ENCODE measurements at places on chromosomes 2 and 18.
A peak's percentile ranks its signal among the peaks of the same experiment; 100 is the strongest.

DNA sequence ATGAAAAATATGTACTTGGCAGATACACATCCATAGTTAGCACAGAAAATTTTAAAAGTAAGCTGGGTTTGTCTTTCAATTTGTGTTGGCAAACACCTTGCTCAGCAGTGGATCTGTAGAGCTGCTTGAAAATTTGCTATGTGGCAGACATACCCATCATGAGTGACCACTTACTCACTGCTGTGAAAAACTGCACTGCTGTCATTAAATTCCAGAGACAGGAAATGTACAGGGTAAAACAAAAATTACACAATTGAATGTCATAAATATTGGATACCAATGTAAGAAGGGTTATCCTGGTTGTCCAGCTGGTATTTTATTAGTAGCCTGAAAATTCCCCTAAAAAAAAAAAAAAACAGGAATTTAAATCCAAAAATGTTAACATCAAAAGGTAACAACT is 24.5 kb downstream of the NIF3L1 start:
- DNase-seq, result peak; percentile 38

DNA sequence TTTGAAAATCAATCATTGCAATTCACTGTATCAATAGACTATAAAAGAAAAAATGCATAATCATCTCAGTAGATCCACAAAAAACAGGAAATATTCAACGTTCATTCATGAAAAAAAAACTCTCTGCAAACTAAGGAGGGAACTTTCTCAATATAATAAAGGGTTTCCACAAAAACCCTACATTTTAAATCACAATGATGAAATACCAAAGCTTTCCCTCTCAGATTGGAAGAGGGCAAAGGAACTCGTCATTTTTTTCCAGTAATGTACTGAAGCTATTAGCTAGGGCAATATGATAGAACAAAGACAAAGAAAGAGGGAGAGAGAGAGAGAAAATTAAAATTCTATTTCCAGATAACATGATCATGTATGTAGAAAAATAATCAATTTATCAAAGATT is 167.1 kb upstream of the RBMS1 start:
- no peak for DNase-seq

DNA sequence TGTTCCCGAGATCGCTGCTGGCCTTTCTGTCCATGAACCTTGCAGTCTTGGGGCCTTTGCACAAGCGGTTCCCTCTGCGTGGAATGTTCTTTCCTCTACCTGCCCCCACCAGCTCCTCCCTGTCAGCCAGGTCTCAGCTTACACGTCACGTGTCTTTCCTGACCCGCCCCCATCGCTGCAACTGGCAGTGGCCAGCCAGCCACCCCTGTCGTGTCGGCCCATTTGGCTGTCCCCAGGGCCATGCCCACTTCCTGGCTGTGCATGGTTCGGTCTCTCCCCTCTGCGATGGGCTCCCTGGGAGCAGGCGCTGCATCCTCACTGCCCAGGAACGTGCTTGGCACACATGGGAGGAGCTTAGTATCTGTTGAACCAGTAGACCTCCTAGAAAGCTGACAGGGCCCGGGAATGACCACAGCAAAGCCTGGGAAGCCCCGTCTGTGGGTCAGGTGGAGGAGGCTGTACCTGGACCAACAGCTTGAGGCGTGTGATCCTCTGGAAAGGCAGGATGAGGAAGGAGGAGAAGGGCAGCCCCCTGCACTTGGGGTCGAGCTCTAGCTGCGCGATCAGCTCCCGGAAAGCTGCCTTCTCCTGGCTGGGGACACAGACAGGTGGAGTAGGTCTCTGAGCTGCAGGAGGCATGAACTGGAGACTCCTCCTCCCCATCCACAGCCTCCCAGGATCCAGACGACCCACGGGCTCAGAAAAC is 21.0 kb downstream of the SNORC start:
- no peak for DNase-seq

- DNase-seq, result no peak
These were observed 101.1 kb downstream of the DPP4 start for GRCh38 chr2:161972866-161973265.

DNA sequence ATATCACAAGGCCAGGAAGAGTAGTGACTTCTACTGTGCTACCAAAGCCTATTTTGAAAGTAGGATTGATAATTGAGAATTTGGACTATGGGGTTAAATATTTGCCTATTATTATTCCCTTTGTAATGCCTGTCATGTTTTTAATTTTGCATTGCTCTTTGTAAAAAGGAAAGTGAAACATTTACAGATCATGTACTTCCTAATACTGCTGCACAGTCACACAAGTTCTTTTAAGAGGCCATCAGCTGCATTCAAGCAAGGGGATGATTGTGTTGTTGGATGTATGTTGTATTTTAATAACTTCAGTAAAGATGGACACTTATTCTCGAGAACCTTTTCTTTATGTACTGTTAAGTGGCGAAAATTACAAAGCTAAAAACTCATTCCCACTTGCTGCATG is 70.1 kb downstream of the PLEKHA3 start:
- no peak for DNase-seq

DNA sequence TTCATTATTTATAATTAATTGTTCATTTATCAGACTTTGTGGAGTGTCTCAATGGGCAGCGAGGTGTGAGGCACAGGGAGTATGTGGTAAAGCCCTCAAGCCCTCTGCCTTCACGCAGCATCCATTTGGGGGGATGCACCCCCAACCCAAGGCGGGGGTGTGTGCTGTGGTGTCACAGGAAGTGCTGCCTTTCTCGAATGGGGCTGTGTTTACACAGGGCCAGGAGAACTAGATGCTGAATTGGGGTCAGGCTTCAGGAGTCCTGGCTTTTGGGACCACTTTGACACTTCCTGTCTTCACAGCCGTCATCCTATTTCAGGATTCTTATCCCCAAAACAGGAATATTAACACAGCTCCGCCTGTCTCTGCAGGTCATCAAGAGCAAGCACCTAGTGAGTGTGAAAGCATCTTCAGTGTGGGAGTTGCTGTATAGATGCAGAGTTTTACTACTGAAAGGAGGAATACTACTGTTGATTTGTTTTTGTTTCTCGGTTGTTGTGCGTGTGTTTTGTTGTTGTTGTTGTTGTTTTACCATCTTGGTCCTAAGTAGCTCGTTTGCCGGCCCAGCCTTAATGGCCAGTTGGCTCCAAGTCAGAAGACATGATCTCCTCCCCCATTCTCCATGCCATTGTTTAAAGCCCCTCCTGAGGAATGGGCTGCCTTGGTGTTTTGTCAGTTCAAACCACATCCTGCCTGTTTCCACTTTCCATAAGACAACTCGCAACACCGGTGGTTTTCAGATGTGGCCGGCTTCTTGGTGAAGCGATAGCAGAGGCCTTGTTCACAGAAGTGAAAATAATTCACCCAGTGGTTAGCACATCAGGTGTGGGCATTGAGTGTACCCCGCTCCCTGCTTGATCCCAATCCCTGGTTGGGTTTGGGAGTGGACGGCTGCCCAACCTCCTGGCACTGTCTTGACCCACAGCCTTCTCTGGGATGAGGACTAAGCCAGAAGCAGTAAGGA is 221.3 kb downstream of the BCL2 start:
- DNase-seq, result no peak

DNA sequence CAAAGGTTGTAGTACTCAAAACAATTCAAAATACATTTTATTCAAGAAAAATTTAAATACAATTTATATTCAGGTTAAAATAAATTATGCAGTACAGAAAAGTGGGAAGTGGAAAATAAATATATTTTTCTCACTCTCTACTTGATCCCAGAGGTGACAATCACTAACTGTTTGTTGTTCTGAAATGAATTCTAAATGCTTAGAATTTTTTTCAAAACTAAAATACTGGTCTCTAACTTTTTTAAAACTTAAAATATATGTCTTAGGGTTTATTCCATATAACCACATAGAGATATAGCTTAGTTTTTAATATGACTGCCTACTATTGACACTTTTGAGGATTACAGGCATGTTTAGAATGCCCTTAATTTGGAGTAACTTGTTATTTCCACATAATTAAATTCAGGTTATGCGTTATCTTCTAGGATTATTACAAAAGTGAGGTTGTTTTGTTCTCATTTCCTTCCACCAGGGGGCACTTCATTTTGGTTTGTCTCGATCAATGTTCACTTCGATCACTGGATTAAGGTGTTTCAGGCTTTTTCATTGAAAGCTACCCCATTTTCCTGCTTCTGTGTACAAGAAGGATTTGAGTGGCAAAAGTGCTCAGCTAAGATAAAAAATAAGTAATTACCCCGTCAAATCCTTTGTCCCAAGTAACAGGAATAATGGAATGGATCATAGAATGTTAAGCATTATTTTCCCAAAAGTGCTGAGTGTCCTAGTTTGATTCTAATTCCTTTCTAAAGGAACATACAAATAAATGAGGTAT is 27.1 kb upstream of the TFPI start:
- no peak for DNase-seq

DNA sequence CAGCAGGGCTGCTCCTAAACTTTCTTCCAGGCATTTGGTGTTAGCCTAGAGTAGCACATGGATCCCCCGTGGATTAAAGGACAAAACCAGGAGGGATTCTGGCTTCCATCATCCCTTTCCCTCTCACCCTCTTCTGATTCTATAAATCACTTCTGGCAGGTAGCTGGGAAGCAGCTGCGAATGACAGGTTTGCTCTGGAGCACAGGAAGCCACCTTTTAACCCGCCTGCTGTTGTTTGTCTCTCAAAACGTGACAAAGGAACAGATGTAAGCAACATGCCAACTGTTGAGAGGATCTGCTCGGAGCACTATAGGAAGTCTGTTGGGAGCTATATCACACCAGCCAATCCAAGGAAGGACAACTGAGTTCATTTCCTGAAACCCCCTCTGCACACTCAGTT is 101.9 kb downstream of the ACTR2 start:
- no peak for DNase-seq
